Amniotic stem cell (primary cell): ENCODE measurements at places on chromosomes 1 and 21.

DNA sequence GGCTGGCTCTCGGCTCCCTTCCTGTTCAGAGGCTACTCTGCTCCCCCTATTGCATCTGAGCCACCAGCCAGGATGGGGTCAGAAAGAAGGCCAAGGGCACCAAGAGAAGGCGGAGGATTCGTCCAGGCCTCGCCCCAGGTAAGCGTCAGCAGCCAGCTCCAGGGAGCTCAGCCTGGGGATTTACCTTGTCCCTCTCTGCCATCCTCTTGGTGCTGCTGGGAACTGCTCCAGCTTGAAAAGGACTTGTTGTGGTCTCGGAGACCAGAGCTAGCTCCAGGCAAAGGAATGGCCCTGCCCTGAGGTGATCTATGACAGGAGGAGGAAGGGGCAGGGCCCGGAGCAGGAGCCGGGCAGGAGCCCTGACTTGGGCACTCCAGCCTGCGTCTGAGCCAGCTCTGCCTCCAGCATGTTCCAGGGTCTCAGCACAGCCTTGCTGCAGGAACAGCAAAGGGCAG lies 113.7 kb upstream of the IFFO2 start:
- no peak for DNase-seq

GRCh38 chr1:87117761-87118368 lies 203.4 kb downstream of the HS2ST1 start:
- no peak for DNase-seq

- DNase-seq, result no peak
Measured at GRCh38 chr1:9816199-9816598, 7.6 kb downstream of the CLSTN1 start.

DNA sequence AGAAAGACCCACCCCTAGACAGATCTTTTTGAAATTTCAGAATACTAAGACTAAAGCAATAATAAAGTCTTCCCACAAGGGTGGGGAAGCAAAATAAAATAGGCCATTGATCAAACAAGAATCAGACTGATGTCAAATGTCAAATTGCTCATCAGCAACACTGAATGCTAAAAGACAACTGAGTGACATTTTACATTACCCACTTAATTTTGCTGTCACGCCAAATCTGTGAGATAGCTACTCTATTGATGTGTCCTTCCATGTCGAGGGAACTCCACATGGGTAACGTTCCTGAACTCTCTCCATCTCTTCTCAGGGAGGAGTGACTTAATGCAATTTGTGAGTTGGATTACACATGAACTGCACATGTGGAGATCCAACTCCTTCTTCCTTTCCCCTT lies 271.7 kb upstream of the CAMK1G start:
- DNase-seq, result no peak

- no peak for DNase-seq
Measured at GRCh38 chr1:186658999-186659398, 21.2 kb downstream of the PTGS2 start.

- DNase-seq, result no peak
Measured at GRCh38 chr1:55364216-55364615, 149.1 kb upstream of the USP24 start.

DNA sequence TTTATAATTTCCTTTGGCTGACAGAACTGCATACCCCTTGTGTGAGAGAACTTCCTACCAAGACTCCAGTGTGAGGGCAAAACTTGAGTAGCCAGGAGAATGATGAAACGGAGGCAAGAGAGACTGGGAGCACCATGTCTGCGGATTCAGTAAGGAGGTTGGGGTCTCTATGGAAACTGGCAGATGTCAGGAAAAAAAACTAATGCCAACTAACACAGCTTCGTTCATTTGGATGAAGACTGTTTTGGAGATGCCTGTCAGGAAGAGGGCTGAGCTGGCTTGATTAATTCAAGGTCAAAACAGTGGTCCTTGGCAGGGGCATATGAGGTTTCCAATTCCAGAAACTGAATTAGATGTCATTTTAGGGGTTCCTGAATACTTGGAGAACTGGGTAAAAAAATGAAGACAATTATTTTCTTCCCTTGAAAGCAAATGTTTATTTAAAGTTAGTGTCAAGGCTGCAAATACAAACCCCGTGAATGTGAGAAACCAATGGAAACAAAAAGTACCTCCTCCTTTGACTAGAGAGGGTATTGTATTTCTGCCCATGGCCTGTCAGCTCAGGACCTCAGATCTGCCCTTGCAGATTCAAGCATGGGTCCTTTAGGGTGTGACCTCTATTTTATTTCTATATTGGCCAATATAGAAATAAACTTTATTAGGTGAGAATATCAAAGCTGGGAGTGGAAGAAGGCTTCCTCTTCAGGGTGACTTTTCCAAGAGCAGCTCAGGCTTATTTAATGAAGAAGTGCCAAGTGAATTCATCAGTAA lies 110.5 kb downstream of the MAST2 start:
- no peak for DNase-seq

DNA sequence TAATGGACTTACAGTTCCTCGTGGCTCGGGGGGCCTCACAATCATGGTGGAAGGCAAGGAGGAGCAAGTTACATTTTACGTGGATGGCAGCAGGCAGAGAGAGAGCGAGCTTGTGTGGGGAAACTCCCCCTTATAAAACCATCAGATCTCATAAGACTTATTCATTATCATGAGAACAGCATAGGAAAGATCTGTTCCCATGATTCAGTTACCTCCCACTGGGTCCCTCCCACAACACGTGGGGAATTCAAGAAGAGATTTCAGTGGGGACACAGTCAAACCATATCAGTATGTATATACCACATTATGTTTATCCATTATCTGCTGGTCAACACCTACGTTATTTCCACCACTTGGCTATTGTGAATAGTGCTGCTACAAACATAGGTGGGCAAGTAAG lies 352.3 kb upstream of the B3GALT2 start:
- no peak for DNase-seq

DNA sequence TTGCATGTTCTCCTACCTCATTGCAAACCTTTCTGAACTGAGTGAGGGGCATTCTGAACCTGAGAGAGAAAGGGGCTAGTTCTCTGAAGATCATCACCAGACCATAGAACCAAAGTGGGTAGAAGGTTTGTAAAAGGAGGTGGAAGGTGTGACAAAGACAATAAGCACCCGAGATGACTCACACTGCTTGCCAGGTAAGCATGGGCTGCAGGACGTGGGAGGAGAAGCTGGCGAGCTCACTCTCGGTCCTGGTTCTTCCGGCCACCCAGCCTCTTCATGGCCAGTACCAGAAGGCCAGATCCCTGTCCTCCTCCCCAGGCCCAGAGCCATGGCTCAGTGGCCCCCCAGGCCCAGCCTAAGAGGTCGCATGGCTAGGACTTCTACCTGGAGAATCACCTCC lies 128.3 kb downstream of the TMEM53 start:
- no peak for DNase-seq

DNA sequence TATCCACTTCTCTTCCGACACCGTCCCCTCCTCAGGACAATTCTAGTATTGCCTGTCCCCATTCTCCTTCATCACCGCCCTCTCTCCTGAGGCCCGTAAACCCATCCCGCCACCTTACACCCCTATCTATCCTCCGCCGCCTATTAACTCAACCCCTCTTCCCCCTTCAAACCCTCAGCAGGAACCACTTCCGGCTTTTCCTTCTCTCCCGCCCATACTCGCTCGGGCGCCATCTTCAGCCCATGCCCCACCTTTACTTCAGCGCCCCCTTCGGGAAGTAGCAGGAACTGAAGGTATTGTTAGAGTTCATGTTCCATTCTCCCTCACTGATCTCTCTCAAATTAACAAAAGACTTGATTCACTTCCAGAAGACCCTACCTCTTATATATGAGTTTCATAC lies 31.6 kb downstream of the VN1R5 start:
- DNase-seq, result no peak

- DNase-seq, result no peak
Measured at GRCh38 chr1:245609354-245610150, 454.8 kb downstream of the KIF26B start.

- DNase-seq, result no peak
Measured at GRCh38 chr1:246788895-246789338, 64.7 kb downstream of the SCCPDH start.

DNA sequence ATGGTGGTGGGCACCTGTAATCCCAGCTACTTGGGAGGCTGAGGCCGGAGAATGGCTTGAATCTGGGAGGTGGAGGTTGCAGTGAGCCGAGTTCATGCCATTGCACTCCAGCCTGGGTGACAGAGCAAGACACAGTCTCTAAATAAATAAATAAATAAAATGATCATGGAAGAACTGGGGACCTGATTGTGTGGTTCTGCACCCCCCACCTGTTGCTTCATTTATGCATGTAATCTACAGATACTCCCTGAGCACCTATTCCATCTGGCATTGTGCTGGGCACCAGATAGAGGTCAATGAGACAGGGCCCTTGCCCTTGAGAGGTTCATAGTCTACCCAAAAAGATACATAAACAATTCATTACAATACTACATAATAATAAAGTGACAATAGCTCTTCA lies 11.0 kb upstream of the RHBG start:
- DNase-seq, result no peak

GRCh38 chr1:17316704-17317103 lies 8.7 kb downstream of the PADI4 start:
- DNase-seq, result no peak

GRCh38 chr1:151851886-151852285 lies 1.6 kb downstream of the THEM5 start:
- no peak for DNase-seq

DNA sequence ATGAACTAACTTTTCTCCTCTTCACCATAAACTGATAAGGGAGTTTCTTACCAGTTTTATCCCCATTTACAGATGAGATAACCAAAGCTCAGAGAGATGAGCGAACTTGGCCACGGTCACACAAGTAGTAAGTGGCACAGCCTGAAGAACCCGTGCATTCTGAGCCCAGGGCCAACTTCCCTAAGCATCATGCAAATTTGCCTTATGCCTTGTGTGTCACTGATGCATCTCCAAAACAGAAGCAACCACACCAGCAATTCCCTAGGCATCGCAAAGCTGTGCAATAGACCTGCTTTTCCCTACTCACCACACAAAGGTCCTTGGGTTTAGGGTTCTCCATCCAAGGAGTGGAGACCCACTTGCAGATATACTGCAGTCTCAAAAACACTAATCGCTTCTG lies 304.5 kb upstream of the KAZN start:
- DNase-seq, result no peak

- no peak for DNase-seq
Measured at GRCh38 chr21:36698981-36699545, at the start of gene SIM2. TSS of gene SIM2 (plus strand) at chr21:36699115. CDS start at chr21:36699747, 632 bp downstream.

GRCh38 chr1:96234299-96234698 lies 487.3 kb upstream of the PTBP2 start:
- no peak for DNase-seq

GRCh38 chr1:183537405-183537804 lies 52.9 kb downstream of the NCF2 start:
- no peak for DNase-seq

- DNase-seq, result no peak
Measured at GRCh38 chr21:35079181-35079580, 30.1 kb upstream of the RUNX1 start.

- DNase-seq, result no peak
Measured at GRCh38 chr1:25723250-25723880, 76.6 kb upstream of the SELENON start.

- no peak for DNase-seq
Measured at GRCh38 chr1:233689017-233689747, 75.3 kb downstream of the KCNK1 start.

DNA sequence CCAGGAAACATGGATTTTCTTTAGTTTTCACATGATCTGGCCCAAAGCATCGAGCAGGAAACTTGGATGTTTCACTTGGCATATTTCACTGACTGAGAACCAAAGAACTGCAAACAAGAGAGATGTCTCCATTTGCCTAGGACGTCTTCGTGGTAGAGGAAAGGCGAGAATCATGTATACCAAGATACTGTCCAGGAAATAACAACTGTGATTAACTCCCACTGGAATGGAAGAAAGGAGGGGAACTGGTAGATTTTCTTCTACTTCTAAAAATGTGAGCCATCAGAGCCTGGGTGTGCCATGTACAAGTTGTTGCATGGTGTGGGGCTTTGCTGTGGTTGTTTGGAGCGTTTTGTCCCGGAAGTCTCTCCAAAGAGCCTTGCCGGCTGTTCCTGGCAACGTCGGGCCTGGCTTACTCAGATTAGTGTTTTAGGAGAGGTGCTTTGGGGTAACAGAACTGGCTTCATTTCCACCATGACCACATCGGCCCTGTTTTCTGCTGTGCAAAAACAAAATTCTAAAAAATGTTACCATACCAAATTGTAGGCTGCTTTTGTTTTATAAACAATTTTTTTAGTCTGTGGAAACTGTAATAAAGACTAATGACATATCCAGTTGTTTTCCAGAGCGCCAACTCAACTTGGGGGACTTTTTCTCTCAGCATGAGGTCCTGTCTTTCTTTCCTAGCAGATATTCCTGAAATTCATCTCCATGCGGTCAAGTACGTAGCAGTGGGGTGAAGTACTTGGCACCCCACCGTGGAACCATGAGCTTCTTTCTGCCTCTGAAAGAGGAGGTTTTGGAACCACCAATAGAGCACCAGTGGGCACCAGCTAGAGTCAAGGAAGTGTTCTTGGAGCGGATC lies 118.3 kb downstream of the TM2D1 start:
- no peak for DNase-seq

- no peak for DNase-seq
Measured at GRCh38 chr1:211033921-211034525, 99.9 kb downstream of the KCNH1 start.

- DNase-seq, result peak; percentile 41
Measured at GRCh38 chr1:119948342-119949214, 52.3 kb upstream of the ADAM30 start.

DNA sequence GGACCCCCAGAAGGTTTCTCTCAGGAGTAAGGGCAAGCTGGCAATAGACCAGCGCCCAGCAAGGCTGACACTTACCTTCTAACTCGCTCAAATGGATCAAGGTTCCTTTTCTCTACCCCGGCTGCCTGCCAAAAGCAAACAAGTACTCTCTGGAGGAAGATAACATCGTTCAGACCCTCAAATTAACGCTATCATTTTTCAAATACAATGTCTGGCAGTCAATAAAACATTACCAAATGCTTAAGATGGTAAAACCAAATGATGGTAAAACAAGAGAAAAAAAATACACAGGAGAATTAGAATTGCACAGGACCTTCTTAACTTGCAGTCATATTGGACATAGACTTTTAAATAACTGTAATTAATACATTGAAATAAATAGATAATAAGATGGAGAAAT lies 148.1 kb downstream of the SPATA46 start:
- DNase-seq, result no peak

DNA sequence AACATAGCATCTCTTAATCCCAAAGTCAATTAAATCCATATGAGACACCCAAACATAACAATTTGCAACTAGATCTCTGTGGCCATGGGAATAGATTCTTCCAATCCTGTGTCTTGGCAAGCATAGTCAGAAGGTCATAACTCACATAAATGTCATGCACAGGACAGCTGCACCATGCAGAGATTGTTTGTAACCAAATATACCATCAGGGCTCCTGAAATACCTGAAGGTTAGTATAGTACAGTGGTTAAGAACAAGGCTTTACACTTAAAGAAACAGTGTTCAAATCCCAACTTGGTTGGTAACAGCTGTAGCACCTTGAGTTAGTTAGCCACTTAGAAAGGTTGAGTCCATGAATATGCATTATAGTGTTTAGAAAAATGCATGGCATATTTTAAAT lies 82.6 kb upstream of the CCDC190 start:
- DNase-seq, result no peak

GRCh38 chr1:218742467-218743262 lies 397.5 kb downstream of the TGFB2 start:
- DNase-seq, result no peak

GRCh38 chr1:215891266-215892057 lies 324.4 kb downstream of the KCTD3 start:
- no peak for DNase-seq

- no peak for DNase-seq
Measured at GRCh38 chr1:153957744-153958110, 685 bp downstream of the CRTC2 start.

GRCh38 chr21:37748351-37748750 lies 167.9 kb downstream of the KCNJ6 start:
- DNase-seq, result no peak

- no peak for DNase-seq
Measured at GRCh38 chr21:32182449-32182848, 96.4 kb downstream of the MIS18A start.
